ENCODE measurements at places on chromosomes 1 and 21. TPM values are rescaled to one million over a fixed set of nuclear protein-coding genes. Genes with fewer than 3 reads are reported as not detected.

Gene TIE1
- 19.6 TPM for total RNA-seq

GRCh38 chr1:161994175-161994668, 29.4 kb downstream of the OLFML2B start:
- H3K36me3 ChIP-seq, result no peaks in the 10 kb centered on the region
- H3K27ac ChIP-seq, result no peak overlapping the region
- H3K27me3 ChIP-seq, result no peaks in the 10 kb centered on the region
- no peaks in the 10 kb centered on the region for H3K4me1 ChIP-seq

DNA sequence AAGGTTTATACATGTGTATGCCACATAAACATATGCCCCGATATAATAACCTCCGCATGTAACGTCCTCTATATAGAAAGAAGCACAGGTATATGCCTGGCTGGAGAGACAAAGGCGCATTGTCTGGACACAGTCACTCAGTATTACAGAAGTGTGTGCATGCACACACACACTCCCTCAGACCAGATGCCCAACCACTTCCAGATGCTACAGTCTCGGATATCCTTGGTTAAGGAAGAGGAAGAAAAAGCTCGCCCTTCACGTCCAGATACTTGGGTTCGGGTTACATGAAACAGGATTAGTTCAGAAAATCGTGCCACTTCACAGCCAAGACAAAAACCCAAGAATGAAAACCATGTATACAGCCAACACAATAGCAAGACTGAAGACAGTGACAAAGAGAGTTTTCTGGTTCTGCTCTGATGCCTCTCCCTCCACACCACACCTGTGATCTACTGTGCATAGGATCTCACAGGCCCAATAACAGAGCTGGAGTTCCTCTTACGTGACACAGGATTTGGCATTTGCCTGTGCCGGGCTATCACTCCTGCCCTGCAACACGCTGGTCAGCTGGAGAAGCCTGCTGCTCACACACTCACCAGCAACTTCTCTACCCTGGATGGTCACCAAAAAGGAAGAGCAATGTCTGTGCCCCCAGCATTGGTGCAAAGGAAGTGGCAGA, 75.0 kb downstream of the SSBP3 start:
- peaks cover 98% of the 10 kb centered on the region for H3K4me1 ChIP-seq
- no peaks in the 10 kb centered on the region for H3K27me3 ChIP-seq
- peak overlapping the region; percentile 96 for H3K27ac ChIP-seq
- H3K4me3 ChIP-seq, result no peak overlapping the region
- DNase-seq, result no peak

- H3K36me3 ChIP-seq, result no peaks in the 10 kb centered on the region
- no peak for DNase-seq
- H3K4me1 ChIP-seq, result no peaks in the 10 kb centered on the region
- no peaks in the 10 kb centered on the region for H3K27me3 ChIP-seq
Measured at GRCh38 chr1:32521165-32521564, 18.1 kb upstream of the ZBTB8A start.

DNA sequence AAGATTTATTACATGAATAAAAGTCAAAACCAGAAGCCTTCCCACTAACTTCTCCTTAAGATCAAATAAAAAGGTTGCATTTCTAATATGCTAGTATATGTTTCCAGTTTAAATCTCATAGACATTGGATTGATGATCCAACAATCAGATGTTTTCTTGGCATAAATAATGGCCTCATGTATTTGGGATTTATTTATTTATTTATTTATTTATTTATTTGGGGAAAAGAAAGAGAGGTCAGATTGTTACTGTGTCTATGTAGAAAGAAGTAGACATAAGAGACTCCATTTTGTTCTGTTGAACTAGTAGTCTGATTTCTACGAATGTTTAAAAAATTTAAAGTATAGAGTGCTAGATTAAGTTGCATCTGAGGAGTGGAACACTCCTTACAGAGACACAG, 422.4 kb downstream of the ADGRL2 start:
- H3K27me3 ChIP-seq, result no peaks in the 10 kb centered on the region
- no peak for DNase-seq
- H3K4me1 ChIP-seq, result peaks cover 9% of the 10 kb centered on the region
- H3K27ac ChIP-seq, result no peak overlapping the region

DNA sequence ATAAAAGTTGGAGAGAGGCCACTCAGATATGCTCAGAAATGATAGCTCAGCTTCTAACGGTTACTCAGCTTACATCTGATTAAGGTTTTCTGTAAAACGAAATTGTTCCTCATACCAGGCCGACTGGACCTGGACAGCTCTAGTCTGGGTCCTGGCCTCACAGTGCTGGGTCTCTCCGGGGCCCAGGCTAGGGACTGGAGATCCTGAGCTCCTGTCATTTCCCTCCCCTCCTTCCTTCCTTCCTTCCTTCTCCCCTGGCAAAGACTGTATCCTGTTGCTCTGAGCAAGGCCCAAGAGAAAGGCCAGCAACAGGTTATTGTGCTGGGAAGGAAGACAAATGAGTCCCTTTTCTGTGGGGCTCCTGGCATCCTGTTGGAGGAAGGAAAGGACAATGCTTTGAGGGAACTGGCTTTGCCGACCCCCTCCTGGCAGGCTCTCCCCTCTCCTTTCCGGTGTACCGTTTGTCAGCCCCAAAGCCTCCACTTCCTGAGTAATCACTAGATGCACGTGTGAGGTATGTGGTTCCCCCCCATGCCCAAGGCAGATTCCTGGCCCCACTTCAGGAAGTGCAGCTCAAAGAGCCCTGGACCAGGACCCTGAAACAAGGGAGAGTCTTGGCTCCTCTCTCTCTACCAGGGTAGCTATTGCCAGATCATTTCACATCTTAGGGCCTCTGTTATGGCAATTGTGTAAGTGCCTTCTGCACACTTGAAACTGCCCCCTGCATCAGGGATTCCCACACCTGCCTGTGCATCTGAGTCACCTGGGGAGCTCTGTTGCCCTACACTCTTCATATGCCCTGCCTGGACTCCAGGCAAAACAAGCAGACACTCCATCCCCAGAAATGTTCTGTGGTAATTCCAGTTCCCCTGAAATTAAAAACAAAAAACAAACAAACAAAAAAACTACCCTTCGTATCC, 212.7 kb upstream of the FGGY start:
- H3K27ac ChIP-seq, result no peak overlapping the region
- H3K27me3 ChIP-seq, result no peaks in the 10 kb centered on the region
- no peak for DNase-seq
- peaks cover 10% of the 10 kb centered on the region for H3K4me1 ChIP-seq
- H3K4me3 ChIP-seq, result no peak overlapping the region

GRCh38 chr1:107990606-107991005, 25.6 kb upstream of the VAV3 start:
- no peaks in the 10 kb centered on the region for H3K4me1 ChIP-seq
- no peaks in the 10 kb centered on the region for H3K36me3 ChIP-seq
- no peak overlapping the region for H3K4me3 ChIP-seq
- DNase-seq, result no peak
- no peak overlapping the region for H3K27ac ChIP-seq

- H3K4me1 ChIP-seq, result peaks cover 4% of the 10 kb centered on the region
- H3K27ac ChIP-seq, result no peak overlapping the region
- H3K36me3 ChIP-seq, result no peaks in the 10 kb centered on the region
- no peak overlapping the region for H3K4me3 ChIP-seq
- DNase-seq, result no peak
Measured at GRCh38 chr1:23462766-23463165, 21.2 kb downstream of the ASAP3 start.
